Stimulated activated CD8-positive, alpha-beta memory T cell treated with anti-CD3 and anti-CD28 coated beads, Interleukin-4, amount 100 ng/mL, for 1 hour (primary cell): ENCODE measurements at places on chromosomes 6 and 20.

- no peak for DNase-seq
Observed at GRCh38 chr6:16160794-16161193, 31.9 kb downstream of the MYLIP start.

DNA sequence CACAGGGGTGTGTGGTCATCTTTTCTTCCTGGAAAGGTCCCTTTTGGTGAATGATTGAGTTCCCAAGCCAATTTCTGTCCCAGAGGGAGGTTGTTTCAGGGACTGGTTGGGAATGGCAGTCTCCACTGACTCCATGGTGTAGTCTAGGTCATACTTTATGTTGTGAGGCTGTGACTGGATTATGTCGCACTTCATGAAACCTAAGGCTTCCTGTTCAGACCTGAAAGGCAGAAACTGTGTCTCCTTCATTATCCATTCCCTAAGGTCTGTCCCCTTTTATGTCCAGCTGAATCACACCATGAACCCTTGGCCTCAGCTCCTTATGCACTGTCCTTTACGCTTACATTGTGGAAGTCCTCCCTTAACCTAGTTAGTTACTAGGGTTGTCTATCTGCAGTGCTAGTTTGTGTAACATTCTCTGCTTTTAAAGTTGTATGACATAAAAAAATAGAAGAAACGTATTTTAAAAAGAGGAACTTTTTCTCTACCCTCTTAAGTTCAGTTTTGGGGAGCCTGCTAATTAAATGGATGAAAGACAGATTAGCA, 191.3 kb downstream of the JARID2 start:
- DNase-seq, result no peak

DNA sequence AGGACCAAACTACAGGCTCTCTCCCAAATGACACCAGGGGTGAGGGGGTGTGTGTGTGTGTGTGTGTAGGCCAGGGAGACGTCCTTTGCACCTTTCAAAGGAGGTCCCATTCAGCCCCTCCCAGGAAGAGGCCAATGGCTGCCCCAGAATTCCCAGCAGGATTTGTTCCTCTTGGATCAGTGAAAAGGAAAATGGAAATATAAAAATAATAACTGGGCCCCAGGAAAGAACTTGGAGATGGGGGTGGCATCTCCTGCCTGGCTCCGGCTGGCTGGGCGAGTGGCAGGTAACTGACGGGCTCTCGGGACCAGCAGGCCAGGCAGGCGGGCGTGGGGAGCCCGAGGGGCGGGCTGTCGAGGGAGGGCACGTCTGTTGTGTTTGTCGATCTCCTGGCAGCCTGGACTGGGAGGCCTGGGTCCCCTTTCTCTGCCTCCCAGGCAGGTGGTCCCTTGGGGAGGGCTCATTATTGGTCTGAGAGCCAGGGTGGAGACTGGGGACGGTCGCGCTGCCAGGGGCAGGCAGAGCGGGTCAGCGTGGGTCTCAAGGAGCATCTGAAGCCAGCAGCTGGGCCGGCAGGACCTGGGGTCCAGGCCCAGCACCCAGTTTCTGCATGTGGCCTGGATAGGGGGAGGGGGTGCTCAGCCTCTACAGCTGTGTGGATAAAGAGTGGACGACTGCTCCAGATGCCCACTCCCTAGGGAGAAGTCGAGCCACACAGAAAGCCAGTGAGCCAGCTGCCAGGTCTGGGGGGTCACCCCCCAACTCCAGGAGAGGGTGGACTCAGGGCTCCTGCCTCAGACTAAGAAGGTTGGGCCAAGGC, 3.1 kb downstream of the NOL4L start:
- no peak for DNase-seq

- DNase-seq, result no peak
Observed at GRCh38 chr6:52634211-52634610, 36.7 kb upstream of the TMEM14A start.

GRCh38 chr6:37514321-37514771, 14.7 kb upstream of the CCDC167 start:
- DNase-seq, result no peak

GRCh38 chr6:39791850-39792539, at the start of gene DAAM2:
TSS of gene DAAM2 (plus strand) at chr6:39792376. CDS start at chr6:39856303, 63,927 bp downstream.
- DNase-seq, result no peak

- no peak for DNase-seq
Observed at GRCh38 chr20:43728686-43729255, 2.0 kb upstream of the GTSF1L start.

GRCh38 chr20:23047001-23047737, 2.3 kb downstream of the THBD start:
- DNase-seq, result no peak
